ENCODE measurements at places on chromosomes 5 and 9. TPM values are rescaled to one million over a fixed set of nuclear protein-coding genes. Genes with fewer than 3 reads are reported as not detected.

Gene NAA35
- total RNA-seq: 16.2 TPM

DNA sequence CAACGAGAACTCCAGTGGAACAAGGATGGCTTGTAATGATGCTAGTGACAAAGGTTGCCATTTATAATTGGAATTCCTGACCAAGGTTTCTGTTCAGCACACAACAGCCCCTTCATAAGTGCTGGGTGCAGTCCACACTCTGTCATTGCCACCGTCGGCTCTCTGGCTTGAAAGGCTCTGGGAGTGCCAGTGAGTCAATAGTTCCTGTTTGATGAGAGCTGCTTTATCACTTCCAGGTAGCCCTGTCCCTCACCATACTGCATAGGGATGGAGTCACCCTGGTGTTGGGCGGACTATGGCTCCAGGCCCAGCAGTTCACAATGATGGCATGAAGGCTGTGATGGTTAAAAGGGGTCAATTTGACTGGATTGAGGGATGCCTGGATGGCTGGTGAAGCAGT lies 34.6 kb upstream of the SEMA4D start:
- DNase-seq: no peak

DNA sequence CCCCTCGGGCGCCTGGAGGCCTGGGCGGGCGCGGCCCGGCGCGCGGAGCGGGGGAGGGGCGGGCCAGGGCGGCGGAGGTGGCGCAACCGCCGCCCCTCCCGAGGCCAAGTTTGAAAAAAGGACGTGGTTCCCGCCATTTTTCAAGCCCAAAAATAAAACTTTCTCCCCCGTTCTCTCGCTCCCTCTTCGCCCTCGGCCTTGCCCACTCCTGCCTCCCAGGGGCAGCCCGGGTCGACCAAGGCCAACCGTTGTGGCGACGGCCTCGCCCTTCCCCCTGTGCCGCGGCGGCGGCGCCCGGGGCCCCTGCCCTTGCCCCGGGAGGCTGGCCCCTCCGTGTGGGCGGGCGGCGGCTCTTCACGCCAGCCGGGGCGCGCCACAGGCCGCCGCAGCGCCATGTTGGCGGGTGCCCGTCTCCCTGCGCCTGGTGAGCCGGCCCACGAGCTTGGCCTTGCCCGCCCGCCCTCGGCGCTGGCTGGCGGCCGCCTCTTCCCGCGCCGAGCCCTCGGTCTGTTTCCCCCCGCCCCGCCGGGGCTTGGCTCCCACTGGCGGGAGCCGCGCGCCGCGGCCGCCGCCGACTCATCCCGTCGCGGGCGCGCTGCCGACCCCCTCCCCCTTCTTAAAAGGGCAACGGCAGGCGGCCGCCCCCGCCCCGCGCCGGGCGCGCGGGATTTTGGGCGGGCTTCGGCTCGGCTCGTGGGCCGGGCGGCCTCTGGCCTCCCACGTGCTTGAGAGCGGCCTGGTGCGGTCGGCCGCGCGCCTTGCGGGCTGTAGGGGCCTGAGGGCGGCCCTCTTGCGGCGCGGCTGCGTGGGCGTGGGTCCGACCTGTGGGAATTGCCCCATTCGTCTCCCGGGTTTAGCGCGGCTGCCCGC lies 1.3 kb downstream of the ANP32B start:
- DNase-seq: peak; percentile 84

Gene SURF6
- 7.3 TPM for total RNA-seq

GRCh38 chr9:95874989-95875304 lies 544 bp upstream of the ERCC6L2 start:
- DNase-seq: no peak
